ENCODE measurements at places on chromosomes 7 and 10.

- DNase-seq: no peak
These were observed 54.8 kb downstream of the DPY19L1 start for GRCh38 chr7:34982371-34983019.

DNA sequence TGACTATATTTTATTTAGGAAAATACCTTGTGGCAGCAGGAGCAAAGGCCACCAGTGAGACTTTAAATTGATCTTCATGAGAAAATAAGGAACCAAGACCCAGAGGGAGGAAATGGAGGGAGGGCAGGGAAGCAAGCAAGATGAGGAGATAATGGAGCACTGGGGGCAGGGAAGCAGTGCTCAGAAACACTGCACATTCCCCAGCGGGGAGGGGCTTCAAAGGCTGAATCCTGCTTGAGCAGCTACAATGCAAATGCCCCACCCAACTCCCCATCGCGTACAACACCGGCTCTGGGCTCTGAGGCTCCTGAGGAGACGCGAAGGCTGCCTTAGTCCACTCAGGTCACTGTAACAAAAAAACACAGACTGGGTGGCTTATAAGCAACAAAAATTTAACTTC is 503.8 kb downstream of the GRID1 start:
- DNase-seq: no peak

DNA sequence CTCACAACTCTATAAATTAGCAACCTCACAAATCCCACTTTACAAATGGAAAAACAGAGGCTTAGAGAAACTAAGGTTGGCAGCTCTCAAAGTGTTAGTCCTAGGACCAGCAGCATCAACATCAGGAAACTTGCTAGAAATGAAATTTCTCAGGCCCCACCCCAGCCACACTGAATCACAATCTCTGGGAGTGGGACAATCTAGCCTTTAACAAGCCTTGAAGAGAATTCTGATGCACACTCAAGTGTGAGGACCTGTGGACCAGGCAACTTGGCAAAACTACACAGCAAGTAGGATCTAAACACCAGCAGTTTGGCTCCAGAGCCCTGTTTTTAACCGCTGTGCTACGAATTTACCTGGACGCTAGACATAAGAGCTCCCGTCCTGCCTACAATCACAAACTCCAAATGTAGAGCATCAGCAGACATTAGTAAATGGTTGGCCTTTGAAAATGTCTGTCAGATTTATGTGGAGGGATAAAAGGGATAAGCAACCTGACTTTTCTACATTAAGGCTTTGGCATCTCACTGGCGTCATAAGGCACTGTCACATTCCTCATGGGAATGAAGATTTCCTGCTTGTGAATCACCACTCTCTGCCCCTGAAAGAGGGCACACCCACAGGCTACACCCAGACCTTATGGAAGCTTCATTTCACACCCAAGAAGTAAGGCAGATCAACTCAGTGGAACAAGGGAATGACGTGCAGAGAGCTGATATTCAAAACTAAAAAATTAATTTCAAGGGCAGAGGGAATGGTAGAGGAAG is 34.5 kb downstream of the PPP1R3C start:
- DNase-seq: no peak

DNA sequence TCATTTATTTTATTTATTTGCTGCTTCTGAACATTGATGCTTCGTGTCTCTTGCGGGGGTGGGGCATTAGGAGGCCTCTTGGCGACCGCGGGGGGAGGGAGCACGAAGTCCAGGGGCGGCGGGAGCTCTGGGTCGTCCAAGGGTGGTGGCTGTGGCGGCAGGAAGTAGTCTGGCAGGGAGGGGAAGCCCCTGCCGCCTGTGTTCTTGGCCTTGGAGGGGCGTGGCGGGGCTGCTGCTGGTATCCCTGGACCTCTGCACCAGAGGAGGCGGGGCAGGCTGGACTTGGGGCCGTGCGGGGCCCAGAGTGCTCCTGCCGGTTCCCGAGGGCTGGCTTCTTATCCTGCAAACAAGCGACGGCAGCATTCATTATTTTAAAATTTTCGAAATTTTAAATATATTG is 70.5 kb upstream of the ABI1 start:
- DNase-seq: no peak

GRCh38 chr7:88306590-88307048 is at the start of gene STEAP4:
STEAP4 (minus strand) TSS chr7:88306894; CDS start chr7:88284269, 22,625 bp downstream.
- DNase-seq: peak; percentile 42

DNA sequence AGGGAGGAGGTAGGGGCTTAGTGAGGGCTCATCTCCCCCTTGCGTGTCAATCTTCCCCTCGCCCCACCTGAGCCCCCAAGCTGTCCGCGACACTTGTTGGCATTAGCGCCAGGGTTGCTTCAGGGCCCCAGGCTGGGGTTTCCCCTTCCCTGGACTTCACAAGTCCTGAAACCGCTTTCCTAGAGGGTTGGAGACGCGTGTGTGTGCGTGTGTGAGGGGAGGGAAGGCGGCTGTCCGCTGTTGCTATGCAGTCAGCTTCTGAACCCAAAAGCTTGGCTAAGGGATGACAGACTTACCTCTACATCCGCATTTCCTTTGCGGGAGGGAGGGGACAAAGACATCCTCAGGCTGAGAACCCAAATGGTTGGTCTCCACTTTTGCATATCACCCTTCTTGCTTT is 803 bp downstream of the GOLGA7B start:
- DNase-seq: no peak

DNA sequence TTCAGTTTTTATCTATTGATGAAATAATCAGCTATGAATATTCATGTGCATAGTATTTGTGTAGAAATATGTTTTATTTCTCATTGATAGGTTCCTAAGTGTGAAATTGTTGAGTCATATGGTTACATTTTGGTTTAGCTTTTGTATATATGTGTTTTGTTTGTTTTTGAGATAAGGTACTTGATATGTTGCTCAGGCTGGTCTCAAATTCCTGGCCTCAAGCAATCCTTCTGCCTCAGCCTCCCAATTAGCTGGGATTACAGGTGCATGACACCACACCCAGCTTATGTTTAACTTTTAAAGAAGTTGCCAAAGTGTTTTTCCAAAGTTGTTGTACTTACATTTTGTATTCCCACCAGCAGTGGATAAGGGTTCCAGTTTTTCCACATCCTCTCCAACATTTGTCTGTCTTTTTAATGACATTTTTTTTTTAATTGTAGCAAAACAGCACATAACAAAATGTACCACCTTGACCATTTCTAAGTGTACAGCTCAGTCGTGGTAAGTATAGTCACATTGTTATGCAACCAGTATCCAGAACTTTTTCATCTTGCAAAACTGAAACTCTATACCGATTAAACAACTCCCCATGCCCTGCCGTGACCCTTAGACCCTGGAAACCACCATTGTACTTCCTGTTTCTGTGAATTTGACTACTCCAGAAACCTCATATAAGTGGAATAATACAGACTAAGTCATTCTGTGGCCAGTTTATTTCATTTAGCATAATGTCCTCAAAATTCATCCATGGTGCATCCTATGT is 12.6 kb upstream of the UBE2D1 start:
- no peak for DNase-seq

- DNase-seq: no peak
These were observed 20.6 kb upstream of the TBXAS1 start for GRCh38 chr7:139808427-139808826.

Measured in iPS DF 19.7 (cell line).